Stimulated activated naive B cell treated with anti-CD40 and anti-IgM and Interleukin-4, amounts not matched to agents 10 μg/mL and 1 μg/mL and 100 μg/mL, for 72 hours (primary cell): ENCODE measurements at places on chromosomes 6 and 20.
A peak's percentile ranks its signal among the peaks of the same experiment; 100 is the strongest.

DNA sequence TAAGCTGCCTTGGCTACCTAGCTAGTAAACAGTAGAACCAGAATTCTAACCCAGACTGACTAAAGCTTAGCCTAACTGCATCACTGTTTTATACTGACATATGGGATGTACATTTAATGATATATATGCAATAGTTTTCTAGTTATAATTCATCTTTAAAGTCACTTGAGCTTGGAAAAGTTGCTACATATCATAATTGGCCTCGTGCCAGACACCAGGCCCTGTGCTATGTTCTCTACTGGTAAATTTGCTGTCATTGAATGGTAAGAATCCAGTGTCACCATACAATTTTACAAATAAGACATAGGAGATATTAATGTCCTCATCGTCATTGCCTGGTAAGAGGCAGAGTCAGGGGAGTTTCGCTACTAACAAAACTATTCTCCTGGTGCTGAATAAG is 396.8 kb downstream of the CDKAL1 start:
- H3K4me3 ChIP-seq = no peak overlapping the region
- H3K27me3 ChIP-seq = no peaks in the 10 kb centered on the region
- DNase-seq = no peak
- H3K4me1 ChIP-seq = no peaks in the 10 kb centered on the region

DNA sequence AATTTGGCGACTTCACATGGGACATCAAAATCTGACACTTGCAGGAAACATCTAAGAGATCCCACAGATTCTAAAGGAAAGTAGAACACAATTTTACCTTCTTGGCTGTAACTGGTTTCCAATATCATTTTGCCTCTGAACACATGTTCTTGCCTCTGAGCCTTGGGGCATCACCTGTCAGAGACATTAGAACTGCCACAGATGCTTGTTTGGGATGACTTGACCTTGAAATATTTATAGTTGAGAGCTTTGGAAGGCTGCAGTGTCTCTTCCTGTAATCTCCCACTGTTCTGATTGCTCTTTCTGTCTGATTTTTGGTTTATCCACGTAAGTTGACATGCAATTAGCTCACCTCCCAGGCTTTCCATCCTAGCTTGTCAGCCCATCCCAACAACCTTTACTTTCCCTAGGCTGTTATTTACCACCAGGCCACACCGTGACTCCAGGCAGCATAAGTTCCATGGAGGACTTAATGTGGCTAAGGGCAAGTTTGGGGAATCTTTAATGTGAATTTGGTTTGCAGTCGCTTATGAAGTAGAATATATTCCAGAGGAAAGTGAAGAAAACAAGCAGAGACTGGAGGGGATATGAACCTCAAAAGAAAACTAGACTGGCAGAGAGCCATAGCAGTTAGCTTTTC is 256.5 kb upstream of the RIN2 start:
- H3K36me3 ChIP-seq = no peaks in the 10 kb centered on the region

DNA sequence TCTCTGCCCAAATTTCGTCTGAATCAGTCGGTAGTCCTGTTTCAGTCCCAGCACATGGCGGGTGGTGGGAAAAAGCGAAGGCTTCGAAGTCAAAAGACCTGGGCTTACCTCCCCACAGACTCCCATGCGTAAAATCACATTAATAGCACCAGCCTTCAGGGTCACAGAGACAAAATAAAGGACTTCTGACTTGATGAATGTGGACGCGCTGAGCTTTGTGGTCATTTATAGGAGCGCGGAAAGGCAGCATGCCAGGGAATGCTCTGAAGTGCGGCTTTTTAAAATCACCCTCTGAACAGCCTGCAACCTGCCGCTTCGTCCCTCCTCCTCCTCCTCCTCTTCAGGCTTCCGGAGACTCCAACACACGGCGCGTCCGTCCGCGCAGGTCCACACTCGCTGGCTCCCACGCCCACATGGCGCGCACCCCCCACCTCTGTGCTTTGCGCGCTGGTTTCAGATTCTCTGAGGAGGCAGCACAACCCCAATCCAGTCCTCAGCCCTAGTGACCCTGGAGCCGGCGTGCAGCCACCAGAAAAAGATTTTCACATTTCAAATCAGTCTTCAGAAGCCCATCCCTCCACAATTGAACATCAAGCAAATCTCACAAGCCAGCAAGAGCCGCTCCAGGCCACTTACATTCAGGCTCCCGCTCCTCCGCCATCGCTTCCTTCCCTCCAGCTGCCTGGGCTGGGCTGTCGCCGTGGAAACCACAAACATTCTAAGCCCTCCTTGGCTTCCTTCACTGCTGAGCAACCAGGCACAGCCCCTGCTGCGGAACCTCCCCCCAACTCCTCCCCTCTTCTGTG is at the start of gene C6orf118:
TSS of gene C6orf118 (minus strand) at position 680 of the 806 bp plus-strand sequence. CDS start at position 661, 19 bp downstream.
- peak within 1 kb of the TSS; percentile 70 for H3K4me3 ChIP-seq
- no peaks in the 10 kb centered on the region for H3K36me3 ChIP-seq
- DNase-seq = no peak
- H3K27ac ChIP-seq = no peak within 1 kb of the TSS

- peak overlapping the region; percentile 86 for H3K4me3 ChIP-seq
- H3K27me3 ChIP-seq = no peaks in the 10 kb centered on the region
- peak overlapping the region; percentile 98 for H3K27ac ChIP-seq
These were observed 42.5 kb upstream of the CD83 start for GRCh38 chr6:14075095-14075503.

DNA sequence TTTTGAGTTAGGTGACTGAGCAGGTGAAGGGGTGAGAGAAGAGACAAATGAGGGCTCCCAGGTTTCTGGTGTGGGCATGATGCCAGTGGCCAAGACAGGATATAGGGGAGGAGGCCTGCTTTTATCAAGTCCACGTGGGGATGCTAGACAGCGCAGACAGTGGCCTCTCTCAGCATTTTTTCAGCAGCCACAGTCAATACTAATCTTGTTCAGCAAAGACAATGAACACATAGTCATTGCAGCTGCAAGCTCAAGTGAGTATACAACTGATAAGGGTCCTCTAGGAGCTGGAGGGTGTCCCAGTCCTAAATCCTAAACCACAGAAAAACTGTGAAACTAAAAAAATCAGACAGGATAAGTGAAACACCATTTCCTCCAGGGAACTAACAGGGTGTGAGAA is 48.6 kb downstream of the UQCC1 start:
- no peak overlapping the region for H3K4me3 ChIP-seq
- H3K27ac ChIP-seq = no peak overlapping the region
- H3K27me3 ChIP-seq = no peaks in the 10 kb centered on the region
- no peak for DNase-seq
- H3K36me3 ChIP-seq = peaks cover 58% of the 10 kb centered on the region

DNA sequence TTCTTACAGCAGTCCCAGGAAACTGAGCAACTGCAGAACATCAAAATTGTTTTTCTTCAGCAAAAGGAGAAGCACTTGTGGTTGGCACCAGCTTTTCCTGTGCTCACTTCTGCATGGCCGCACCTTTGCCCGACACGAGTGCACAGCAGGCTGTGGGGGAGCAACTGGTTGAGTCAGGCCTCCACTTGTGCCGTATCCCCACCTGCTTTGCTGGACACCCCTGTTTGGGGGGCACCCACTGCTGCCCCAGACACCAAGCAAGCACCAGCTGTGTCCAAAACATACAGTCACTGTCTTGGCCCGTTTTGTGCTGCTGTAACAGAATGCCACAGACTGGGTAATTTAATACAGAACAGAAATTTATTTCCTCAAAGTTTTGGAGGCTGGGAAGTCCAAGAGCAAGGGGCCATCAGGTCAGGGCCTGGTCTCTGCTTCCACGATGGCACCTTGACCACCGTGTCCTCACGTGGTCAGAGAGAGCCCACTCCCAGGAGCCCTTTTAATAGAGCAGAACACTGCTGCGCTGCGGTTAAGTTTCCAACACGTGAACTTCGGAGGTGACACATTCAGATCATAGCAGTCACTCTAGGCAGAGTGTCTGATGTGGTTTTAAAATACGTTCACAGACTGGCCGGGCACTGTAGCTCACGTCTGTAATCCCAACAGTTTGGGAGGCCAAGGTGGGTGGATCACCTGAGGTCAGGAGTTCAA is 8.7 kb upstream of the GMEB2 start:
- H3K27ac ChIP-seq = peak overlapping the region; percentile 98
- peak; percentile 74 for DNase-seq
- H3K36me3 ChIP-seq = peaks cover 2% of the 10 kb centered on the region
